ENCODE measurements at places on chromosomes 2 and 18.
A peak's percentile ranks its signal among the peaks of the same experiment; 100 is the strongest.

DNA sequence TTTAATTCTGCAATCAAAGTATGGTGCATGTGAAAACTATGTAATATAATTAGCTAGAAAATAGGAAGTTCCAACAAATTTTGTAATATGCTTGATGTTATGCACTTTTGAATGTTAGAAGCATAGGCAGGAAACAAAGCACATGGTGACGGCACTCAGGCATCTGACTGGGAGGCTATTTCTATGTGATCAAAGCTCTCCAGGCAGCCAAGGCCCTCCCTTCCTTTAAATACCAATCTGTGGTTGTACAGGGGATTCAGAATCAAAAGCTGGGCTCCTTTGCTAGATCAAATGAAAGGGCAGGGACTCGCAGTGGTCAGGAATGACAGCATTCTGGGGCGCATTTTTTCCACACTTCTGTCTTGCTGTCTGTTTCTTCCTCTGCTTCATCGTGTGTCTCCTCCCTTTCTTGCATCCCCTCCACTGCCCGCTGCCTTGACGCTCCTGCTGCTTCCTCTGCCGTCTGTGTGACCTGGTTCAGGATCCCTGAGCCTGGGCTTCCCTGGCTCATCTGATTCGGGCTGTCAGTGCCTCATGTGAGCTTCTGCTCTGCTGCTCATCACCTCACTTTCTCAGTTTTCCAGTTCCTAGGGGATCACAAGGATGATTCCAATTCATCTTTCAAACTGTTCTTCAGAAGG is 30.9 kb downstream of the TMEM182 start:
- DNase-seq, result no peak

DNA sequence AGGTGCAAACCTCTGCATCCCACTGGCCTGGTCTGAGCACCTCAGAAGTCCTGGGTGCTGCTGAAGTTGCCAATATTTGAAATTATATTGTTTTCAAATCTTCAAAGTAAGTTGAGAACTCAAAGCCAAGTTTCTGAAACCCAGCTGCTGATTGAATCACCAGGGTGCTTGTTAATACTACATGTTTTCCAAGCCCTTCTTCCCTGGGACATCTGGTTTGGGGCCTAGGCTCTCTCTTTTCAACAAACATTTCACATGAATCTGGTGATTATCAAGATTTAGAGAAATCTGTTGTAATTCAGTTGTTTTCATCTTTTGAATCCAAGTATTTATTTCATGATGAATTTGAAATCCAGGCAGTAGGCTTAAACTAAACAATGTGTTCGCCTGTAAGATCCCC is 24.4 kb downstream of the MLPH start:
- DNase-seq, result no peak

DNA sequence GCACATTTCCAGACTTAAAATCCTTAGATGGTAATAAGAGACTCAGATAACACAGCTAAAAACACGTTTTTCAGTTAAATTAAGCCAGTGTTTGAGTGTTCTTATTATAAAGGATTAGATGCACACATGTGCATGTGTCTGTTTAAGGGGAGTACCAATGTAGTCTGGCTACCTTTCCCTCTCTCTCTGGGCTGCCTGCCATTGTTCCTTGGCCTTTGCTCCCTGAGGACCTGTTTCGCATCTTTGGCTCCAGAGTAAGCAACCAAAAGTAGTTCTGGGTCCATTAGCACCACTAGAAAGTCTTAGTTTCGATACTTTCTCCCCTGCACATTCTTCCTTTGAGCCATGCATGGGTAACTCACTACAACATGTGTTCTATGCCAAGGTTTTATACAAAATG is 228.3 kb downstream of the TPGS2 start:
- DNase-seq, result no peak

DNA sequence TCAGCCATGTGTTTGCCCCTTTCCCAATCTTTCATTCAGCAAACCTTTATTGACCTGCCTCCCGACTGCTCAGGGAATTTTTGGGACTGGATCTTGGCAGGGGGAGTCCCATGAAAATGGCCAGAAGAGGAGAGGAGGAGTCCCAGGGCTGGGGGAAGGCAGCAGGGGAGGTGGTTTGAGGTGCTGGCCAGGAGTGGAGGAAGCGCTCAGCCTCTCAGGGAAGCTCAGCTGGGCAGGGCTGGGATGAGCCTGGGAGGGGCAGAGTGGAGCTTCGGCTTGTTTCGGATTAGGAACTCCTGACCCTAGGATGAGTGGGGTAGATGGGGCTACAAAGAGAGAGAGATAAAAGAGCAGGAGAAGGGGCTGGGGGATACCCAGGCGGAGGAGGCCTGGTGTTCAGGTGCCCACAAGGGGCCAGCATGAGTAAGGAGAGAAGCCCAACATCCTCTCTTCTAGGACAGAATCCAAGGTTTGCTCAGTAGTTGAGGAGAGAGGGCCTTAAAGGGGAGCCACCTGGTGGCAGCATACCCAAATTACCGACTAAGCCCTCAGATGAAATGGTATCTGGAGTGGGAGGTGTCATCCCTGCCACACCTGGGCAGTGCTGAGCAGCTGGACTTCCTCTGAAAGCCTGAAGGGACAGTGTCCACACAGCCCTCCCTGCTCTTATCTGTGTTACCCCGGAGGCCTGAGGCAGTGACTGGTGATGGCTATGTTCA is 91.1 kb downstream of the INHBB start:
- peak; percentile 77 for DNase-seq

DNA sequence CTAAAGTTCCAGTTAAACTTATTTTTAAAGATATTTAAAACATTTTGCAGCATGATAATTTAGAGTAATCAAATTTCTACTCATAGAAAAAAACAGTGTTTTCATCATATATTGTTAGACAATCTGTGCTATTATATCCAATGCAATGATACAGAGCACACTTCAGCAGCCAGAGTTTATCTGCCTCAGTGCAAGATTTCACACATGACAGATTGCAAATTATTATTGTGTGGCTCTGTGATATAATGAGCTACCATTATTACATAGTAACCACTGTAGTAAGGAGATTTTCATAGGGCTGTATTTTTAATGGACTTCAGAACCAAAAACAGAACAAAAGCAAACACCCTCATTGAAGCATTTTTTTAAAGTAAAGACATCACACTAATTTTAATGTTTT is 762.4 kb downstream of the DSC3 start:
- DNase-seq, result no peak

DNA sequence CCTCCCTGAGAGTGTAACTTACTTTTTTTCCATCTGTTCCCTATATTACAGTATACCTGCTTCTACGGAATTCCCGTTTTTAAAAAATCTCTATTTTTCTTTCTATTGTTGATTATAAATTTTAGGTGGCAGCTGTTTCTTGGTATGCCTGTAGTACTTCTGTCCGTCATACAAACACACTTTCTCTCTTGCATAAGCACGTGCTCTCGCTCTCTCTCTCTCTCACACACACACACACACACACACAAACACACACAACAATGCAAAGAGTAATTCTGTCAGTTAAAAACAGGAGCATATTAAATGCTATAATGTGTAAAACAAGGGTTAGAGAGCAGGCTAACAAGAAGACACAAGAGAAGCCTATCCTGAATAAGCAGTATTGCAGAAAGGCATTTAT is 140.5 kb downstream of the THADA start:
- no peak for DNase-seq

GRCh38 chr2:11703700-11704099 is 33.7 kb upstream of the NTSR2 start:
- peak; percentile 64 for DNase-seq

- no peak for DNase-seq
Observed at GRCh38 chr18:48160622-48161021, 230.2 kb upstream of the SMAD2 start.

- DNase-seq, result no peak
Observed at GRCh38 chr2:9905413-9905812, 46.1 kb upstream of the GRHL1 start.

- DNase-seq, result no peak
Observed at GRCh38 chr2:239249776-239250175, 151.0 kb downstream of the HDAC4 start.

GRCh38 chr2:94861308-94862152 is 9.7 kb upstream of the TEKT4 start:
- no peak for DNase-seq

DNA sequence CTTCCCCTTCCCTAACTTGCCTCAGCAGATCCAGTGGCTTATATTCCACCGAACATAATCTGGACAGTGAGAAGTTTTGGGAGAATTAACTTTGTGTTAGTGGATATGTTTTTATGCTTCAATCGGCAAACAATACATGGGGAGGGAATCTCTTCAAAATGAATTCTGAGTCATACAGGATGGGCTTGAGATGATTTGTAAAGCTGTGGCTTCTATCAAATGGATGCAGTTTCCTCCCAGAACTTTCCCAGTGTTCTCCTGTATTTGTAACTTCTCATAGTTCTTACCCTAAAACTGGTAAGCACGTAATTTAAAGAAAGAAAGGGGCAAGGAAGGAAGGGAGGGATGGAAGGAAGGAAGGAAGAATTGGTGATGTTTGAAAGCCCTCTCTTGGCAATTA is 36.8 kb downstream of the PDCL3 start:
- no peak for DNase-seq

DNA sequence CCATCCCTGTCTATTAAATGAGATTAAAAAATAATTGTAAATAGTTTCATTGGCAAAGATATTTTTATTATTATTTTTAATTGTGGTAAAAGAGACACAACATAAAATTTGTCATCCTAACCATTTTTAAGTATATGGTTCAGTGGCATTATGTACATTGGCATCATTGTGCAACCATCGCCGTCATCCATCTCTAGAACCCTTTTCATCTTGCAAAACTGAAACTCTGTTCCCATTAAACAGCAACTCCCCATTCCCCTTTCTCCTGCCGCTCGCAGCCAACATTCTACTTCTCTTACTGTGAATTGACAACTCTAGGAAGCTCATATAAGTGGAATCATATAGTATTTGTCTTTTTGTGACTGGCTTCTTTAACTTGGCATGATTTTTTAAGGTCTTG is 25.3 kb downstream of the LAMA3 start:
- DNase-seq, result no peak

DNA sequence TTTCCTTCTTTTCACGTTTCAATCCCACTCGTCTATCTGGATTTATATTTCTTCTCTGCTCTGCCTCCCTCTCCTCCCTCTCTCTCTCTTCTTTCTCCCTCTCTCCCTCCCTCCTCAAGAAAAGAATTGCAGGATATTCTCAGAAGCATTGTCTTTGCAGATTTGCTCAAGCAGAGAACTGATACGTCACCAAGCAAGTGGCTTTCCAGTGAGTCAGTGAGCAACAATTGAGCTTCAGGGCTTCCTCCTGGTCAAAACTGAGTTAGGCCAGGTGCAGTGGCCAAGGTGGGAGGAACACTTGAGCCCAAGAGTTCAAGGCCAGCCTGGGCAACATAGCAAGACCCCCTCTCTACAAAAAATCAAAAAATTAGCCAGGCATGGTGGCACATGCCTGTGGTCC is 151.1 kb downstream of the SMAD2 start:
- no peak for DNase-seq

- no peak for DNase-seq
Observed at GRCh38 chr2:13917958-13918357, 714.6 kb upstream of the LRATD1 start.

DNA sequence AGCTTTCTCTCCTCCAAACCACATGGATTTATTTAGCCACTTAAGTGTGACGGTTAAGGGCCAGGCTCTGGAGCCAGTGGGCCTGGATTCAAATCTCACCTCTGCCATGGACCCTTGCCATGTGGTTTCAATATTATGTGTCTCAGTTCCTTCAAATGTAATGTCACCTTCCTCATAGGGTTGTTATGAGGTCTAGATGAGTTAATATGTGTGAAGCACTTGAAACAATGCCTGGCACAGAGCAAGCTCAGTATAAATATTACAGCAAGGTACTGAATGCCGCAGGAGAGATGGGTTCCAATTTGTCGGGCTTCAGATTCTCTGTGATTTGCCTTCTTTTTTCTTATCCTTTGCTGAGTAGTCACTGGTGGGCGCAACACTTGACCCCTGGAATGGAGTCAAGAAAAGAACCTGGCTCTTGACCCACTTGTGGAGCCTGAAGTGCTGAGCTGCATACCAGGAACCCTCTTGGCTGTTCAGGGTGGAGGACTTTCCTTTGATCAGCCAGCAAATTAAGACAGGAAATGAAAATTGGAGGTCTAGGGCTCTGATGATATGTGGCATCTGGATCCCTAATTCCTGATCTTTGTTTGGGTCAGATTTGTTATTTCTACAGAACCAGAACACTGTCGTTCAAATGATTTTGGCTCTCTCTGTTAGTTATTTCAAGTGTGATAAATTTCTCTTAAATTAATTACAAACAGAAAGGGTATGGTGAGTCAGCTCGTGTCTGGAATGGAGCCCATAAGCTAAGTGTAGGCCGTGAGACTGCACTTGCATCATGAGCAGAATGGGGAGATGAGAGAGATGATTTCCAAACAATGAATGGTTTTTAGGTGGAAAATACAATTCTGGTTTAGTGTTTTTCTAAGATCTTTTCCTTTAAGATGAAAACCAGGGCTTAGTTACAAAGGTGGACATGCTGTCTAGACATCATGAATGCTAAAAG is 293.0 kb downstream of the KCNS3 start:
- DNase-seq, result no peak

- no peak for DNase-seq
Observed at GRCh38 chr2:154226931-154227330, 355.2 kb downstream of the GALNT13 start.

DNA sequence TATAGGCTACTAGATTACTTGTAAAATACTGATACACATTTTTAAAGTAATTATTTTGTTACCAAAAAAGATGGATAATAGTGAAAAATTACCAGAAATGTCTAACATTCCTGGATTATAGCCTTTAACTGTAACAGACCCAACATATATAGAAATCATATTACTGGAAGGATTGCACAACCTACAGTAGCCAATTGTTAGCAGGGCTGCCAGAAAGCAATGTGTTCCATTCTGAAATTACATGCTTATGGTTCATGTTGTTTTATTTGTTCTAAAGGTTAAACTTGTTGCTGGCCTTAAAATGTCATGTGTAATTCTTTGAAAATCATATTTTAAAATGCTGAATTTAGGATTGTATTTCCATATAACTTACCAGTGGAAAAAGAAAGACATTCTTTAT is 793.6 kb upstream of the ACVR2A start:
- no peak for DNase-seq

- DNase-seq, result peak; percentile 27
Observed at GRCh38 chr2:196182439-196183171, 11.2 kb upstream of the STK17B start.

DNA sequence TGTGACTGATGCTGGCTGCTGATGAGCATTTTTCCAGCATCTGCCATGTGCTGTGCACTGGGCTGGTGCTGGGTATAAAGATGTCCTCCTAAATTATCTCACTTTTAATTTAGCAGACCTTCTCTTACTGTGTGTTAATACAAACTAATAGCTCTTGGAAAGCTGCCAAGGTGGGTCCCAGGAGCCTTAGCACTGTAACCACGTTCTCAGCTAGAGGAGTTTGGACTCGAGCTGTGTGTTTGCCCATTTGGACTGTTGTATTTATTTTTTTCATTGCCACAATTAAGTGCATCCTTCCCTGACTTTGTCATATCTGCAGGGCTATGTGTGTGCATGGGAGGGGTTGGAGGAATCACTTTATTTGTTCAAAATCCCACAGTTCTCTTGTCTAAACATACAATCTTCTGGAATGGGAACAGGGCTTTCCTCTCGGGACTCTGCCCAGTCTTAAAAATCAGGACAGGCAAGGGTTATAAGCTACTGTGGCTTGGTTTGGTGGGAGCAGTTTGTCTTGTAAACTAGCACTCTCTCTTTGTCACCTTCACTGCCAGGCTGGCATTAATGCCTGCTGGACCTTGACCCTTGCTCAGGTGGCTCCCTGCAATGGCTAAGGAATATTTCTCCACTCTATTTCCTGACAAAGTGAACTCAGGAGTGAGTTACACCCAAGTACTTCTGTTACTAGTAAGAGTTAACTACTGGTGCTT is 129.7 kb upstream of the MGAT5 start:
- no peak for DNase-seq

GRCh38 chr18:9536354-9537152 is 61.2 kb downstream of the RALBP1 start:
- DNase-seq, result no peak
